ENCODE measurements at places on chromosomes 5 and 9.

DNA sequence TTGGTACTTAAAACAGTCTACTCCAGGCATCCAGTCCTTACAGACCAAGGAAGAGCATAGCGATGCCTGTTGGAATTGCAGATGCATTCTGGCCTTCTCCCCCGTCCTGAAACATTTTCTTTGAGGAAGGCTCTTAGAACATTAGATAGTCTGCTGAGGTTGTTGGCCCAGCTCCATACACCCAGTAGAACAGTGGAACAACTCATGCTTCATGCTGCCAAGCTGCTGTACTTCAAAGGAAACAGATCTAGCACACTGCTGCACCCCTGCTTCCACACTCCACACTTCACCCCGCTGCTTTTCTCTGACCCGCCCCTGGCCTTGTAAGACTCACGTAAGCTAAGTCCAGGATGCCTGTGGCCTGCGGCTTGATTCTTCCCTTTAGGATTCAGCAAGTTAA, 33.4 kb upstream of the NCS1 start:
- DNase-seq = no peak

- no peak for DNase-seq
These were observed 24.8 kb upstream of the HNRNPA0 start for GRCh38 chr5:137778772-137779564.

DNA sequence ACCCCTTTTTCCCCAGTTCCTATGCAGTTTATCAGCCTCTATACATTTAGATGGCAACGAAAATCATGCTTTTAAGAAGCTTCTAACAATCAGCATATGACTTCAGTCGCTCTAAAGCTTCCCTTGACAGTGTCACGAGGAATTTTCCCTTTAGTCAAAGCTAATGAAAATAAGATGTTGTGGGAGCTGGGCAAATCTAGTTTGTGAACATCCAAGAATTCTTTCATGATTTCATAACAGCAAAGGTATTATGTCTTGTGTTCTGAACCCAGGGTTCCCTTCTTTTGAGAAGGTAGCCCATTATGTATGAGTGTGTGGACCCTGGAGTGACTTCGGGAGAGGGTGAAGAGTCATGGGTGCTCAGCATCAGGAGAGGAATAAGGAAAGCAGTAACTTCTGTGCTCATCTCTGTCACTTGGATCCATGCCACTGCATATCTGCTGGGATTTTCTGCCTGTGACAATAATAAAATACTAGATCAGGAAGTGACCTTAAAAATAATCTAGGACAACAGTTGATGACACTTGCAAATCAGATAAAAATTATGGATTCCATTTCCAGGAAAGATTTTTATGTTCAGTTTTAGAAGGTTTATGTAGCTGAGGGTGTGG, 102.4 kb downstream of the PCSK1 start:
- no peak for DNase-seq

DNA sequence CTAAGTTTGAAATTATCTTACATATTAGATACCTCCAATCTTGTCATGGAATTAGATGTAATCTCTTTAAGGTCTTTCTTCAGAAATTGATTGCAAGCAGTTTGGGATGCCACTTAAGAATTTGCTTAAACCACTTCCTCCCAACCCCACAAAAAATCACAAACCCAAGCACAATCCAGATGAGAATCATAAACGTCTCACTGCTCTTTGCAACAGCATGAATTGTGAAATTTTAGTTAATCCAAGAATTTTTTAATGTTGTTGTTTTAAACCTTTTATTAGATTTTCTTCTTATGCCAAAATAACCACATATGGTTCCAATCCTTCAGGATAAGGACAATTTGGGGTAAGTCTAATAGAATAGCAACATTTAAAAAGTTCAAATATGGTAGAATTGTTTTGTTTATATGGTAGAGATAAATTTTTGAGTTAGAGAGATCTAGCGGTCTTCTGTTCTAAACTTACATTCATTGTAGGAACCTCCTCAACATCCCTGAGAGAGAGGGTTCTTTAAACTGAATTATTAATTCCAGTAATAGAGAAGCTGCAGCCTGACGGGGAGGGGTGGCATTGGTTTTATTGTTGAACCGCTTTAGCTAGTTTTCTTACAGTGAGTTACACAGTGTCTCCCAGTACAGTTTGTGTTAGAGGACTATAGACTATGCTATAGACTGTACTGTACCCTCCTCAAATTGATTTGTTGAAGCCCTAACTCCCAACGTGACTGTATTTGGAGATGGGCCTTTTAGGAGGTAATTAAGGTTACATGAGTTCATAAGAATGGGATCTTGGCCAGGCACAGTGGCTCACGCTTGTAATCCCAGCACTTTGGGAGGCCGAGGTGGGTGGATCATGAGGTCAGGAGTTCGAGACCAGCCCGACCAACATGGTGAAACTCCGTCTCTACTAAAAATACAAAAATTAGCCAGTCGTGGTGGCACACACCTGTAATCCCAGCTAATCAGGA, 24.8 kb upstream of the IL6ST start:
- no peak for DNase-seq

DNA sequence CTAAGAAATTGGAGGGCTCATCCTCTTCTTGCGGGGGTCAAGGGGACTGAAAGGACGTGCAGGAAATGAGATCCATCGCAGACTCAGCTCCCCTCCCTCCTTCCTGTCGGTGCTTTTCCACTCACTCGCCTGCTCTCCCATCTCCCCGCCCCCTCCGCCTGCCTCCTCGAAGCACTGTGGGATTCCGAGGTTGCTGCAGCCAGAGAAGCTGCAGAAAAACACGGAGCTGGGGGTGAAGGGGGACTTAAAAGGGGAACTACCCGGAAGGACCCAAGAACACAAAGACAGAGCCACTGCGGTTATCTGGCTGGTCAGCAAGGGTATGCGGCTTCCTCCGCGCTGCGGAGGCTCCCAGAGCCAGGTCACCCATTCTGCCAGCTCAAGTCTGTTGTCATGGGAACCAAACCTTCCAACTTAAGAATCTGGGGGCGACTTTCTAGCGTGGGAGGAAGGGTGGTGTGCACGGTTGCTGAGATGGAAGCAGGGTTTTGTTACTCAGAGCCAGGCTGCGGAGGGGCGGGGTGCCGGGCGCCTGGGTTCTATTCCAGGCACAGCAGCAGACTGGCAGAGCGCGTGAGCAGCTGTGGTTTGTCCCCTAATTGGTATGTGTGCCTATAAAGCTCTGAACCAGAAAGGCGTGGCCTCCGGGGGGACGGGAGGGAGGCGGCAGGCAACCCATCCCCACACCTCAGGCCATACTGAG, 24.9 kb downstream of the PCDHGC5 start:
- DNase-seq = no peak

DNA sequence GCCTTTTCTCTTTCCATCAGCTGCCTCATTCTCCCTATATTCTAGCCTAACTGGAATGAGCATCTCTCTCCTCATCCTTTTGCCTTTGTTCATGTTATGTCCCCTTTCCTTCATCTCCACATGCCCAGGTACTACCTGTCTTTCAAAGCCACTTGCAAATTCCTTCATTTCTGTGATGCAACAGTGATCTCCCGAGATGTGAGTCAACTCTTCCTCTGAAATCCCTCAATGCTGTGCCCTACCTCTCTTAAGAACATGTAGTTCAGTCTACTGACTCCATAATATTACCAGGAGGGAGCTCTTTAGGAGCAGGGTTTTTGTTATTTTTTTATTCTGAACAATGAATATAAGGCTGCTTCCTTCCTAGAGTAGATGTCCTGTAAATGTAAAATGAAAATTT, 91.6 kb downstream of the ZNF462 start:
- DNase-seq = no peak

Measured in GM12891 (cell line).